ENCODE measurements at places on chromosomes 12 and 14.

GRCh38 chr12:94676031-94676641 lies 25.8 kb upstream of the TMCC3 start:
- DNase-seq: no peak

GRCh38 chr12:124336742-124337520 lies 42.0 kb downstream of the RFLNA start:
- no peak for DNase-seq

DNA sequence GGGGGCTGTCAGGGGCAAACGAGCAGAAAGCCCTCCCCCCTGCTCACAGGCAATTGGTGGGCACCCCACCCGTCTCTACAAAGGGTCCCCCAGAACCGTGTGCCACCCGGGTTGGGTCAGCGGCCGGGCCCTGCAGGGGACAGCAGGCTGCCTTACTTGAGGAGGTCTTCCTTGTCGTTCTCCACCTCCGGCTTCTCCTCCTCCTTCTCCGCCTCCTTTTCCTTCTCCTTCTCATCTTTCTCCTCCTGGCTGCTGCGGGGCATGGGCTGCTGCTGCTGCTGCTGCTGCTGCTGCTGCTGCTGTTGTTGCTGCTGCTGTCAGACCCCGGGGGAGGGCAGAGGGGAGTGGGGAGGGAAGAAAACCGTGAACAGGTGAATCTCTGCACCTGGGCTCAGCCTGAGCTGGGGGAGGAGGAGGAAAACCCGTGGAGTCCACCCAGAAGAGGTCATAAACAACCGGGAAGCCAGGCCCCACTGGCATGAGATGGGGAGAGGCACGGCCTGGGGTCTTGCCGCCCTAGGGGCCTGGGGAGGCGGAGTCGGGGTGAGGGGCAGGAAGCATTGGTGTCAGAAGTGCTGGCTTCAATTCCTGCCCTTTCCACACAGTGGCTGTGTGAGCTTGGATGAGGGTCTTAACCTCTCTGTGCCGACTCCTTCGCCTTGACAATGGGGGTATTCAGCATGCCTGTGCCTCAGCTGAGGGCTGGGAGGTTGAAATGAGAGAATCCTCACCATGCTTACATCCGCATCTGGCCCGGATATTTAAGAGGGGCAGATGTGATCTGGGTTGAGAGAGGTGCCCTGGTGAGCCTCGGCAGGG lies 107.6 kb downstream of the RFLNA start:
- DNase-seq: no peak

GRCh38 chr14:24806061-24806678 lies 172.2 kb upstream of the GZMB start:
- DNase-seq: peak; percentile 32

GRCh38 chr12:66080791-66081190 lies 49.8 kb downstream of the LLPH start:
- no peak for DNase-seq

GRCh38 chr12:77133566-77133965 lies 68.2 kb upstream of the E2F7 start:
- no peak for DNase-seq

DNA sequence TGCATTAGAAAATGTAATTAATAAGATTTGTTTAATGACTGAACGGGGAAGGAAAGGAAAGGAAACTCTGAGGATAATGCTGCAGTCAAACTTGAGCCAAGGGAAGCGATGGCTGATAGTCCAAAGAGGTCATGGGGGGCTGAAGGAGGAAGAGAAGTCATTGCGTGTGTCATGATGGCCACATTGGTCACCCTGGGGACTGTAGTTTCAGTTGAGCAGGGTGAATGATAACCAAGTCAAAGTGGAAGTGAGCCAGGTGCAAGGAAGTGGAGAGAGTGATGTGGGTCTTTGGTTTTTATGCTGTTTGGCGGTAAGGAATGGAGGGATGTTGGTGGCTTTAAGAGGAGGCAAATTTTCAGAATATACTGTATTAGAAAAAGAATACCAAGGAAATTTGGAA lies 21.6 kb downstream of the C12orf75 start:
- DNase-seq: no peak

- no peak for DNase-seq
Measured at GRCh38 chr12:770479-770878, 18.1 kb downstream of the WNK1 start.

Data from NCI-H2081 (cell line).